ENCODE measurements at places on chromosomes 3 and 15.

GRCh38 chr3:12593473-12593872 is 36.6 kb downstream of the MKRN2 start:
- no peak for DNase-seq

DNA sequence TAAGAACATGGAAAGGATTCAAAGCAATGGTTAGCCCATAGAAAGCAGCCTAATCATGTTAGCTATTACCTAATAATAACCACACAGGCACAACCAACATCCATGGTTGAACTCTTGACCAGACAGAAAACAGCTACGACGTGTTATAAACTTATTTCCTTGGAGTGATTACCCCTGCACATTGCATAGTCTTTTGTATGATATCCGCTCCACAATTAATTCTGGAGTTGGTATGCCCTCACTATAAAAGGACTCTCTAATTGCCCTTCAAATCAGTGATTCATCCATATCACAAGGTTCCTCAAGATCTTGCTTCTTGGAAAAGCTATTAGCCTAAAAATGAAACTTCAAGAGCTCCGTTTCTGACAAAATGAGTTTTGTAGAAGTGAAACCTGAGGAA is 117.9 kb downstream of the SYNPR start:
- no peak for DNase-seq

GRCh38 chr3:134054881-134055280 is 25.2 kb upstream of the SLCO2A1 start:
- DNase-seq: no peak

- DNase-seq: peak; percentile 82
These were observed 274.6 kb upstream of the ROPN1 start for GRCh38 chr3:124266487-124266886.

DNA sequence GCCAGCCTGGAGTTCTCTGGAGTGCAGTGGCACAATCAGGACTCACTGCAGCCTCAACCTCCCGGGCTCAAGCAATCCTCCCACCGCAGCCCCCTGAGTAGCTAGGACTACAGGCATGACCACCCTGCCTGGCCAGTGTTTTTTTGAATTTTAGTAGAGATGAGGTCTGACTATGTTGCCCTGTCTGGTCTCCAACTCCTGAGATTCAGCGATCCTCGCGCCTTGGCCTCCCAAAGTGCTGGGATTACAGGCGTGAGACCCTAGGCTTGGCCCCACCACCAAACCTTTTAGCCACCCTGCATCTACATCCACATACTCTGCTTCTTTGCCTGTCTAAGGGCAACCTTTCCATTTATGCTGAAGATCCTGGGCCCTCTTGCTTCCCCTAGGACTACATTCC is 4.4 kb downstream of the NUSAP1 start:
- no peak for DNase-seq

- DNase-seq: no peak
These were observed 55.9 kb upstream of the MCTP2 start for GRCh38 chr15:94175420-94175819.

GRCh38 chr3:11138371-11138770 is 15.9 kb upstream of the HRH1 start:
- DNase-seq: no peak

GRCh38 chr15:71336671-71337070 is 221.4 kb downstream of the THSD4 start:
- no peak for DNase-seq

Measured in eye (tissue), 1 donor.